ENCODE measurements at places on chromosomes 11 and 22.

DNA sequence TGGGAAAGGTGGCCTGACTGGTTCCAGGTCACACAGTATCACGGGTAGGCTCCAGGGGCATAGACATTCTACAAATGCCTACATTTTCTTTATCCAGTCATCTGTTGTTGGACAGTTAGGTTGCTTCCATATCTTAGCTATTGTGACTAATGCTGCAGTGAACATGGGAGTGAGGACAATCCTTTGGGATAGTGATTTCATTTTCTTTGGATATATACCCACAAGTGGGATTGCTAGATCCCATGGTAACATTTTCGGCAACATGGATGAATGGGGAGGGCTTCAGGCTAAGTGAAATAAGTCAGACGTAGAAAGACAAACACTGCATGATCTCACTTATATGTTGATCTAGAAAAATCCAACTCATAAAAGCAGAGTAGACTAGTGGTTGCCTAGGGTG, 744.3 kb downstream of the NTM start:
- peaks cover 3% of the 10 kb centered on the region for H3K27me3 ChIP-seq
- H3K4me3 ChIP-seq = no peak overlapping the region
- H3K27ac ChIP-seq = no peak overlapping the region

- no peaks in the 10 kb centered on the region for H3K36me3 ChIP-seq
- H3K4me3 ChIP-seq = no peak overlapping the region
- H3K4me1 ChIP-seq = no peaks in the 10 kb centered on the region
- no peak for DNase-seq
Measured at GRCh38 chr11:101346591-101346990, 217.0 kb upstream of the PGR start.

DNA sequence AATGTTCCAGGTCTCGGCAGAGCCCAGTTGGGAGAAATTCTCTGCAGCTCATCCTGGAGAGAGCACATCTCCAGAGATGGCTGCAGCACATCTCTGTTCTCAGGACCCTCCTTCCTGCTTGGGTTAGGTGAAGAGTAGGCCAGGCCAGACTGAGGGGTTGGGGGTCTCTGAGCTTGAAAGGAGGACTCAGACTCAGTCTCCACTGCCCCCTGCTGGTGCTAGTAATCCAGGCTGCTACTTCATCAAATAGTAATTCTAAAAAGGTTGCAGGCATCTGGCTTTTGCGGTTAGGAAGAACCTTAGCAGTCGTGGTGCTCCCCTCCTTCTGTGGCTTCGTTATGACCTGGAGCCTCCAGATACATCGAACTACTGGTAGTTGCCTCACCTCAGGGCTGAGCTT, 9.7 kb downstream of the TUB start:
- H3K27me3 ChIP-seq = no peaks in the 10 kb centered on the region
- H3K36me3 ChIP-seq = no peaks in the 10 kb centered on the region
- peaks cover 4% of the 10 kb centered on the region for H3K4me1 ChIP-seq
- no peak overlapping the region for H3K27ac ChIP-seq
- H3K4me3 ChIP-seq = no peak overlapping the region

DNA sequence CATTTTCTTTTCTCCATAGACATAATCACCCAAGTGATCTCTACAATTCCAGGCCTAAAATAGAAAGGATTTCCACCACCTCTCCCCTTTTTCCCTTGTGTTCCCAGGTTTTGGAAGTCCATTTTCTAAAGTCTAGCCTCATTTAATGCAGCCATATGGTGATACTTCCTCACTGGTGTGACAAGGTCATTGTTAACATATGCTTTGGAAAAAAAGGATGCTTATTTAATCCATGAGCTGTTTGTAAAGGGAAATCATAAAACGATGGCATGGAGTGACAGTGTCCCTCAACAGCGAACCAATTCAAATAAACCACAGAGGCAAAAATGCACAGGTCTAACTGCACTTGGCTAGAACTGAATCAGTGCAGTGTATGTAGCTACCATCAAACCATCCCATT, 26.6 kb downstream of the GRIA4 start:
- DNase-seq = no peak
- no peaks in the 10 kb centered on the region for H3K36me3 ChIP-seq
- H3K4me1 ChIP-seq = no peaks in the 10 kb centered on the region
- no peaks in the 10 kb centered on the region for H3K27me3 ChIP-seq

DNA sequence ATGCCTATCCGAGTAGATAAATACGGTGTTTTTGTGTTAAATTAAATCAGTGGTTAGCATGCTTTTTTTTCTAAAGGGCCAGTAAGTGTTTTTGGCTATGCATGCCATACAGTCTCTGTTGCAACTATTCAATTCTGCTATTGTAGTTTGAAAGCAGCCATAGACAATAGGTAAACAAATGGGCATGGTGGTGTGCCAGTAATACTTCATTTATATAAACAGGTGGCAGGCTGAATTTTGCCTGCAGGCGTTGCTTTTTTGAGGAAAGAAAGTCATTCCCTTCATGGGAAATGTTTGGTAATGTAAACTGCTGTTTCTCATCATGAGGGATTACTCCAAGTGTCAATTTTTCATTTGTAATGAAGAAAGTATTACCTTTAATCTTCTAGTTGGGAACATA, 106.5 kb downstream of the TMEM135 start:
- no peaks in the 10 kb centered on the region for H3K36me3 ChIP-seq
- no peak overlapping the region for H3K27ac ChIP-seq
- H3K4me1 ChIP-seq = no peaks in the 10 kb centered on the region
- H3K4me3 ChIP-seq = no peak overlapping the region

GRCh38 chr11:71447791-71448256, 369 bp downstream of the DHCR7 start:
- H3K27me3 ChIP-seq = no peaks in the 10 kb centered on the region
- H3K4me1 ChIP-seq = peaks cover 11% of the 10 kb centered on the region
- peak; percentile 18 for DNase-seq
- peak overlapping the region; percentile 29 for H3K27ac ChIP-seq

DNA sequence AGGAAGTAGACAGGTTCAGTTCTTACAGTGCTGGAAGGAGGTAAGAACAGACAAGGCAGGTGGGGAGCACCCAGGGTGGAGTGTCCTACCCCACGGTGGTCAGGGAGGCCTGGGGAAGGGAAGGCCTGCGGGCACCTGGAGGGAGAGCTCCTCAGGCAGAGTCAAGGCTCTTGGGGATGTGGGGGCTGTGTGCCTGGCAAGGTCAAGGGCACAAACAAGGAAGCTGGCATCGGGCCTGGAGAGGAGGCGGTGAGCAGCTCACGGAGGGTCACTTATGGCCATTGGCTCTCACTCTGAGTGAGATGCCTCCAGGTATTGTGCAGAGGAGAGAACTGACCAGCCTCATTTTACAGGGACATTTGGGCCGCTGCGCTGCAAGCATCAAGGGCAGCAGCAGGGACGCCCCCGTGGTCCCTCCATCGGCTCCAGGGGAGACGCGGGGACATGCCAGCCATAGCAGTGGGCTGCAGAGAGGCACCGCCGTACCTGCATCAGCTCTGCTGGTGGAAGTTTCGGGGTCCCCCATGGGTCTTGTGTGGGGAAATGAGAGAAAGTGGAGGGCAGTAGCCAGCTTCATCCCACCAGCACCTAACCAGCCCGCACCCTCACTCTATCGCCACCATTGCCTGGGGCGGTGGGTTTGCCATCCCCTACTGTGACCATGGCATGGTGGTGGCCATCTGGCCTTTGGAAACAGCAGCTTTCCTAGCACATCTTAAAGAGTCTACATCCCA, 37.5 kb upstream of the RTL6 start:
- no peak for DNase-seq
- H3K27ac ChIP-seq = no peak overlapping the region
- H3K36me3 ChIP-seq = no peaks in the 10 kb centered on the region
- H3K4me3 ChIP-seq = no peak overlapping the region
- peaks cover 4% of the 10 kb centered on the region for H3K27me3 ChIP-seq
- H3K4me1 ChIP-seq = no peaks in the 10 kb centered on the region

- H3K4me3 ChIP-seq = no peak overlapping the region
- H3K4me1 ChIP-seq = no peaks in the 10 kb centered on the region
- H3K27me3 ChIP-seq = peaks cover 8% of the 10 kb centered on the region
- no peak for DNase-seq
- H3K36me3 ChIP-seq = no peaks in the 10 kb centered on the region
- H3K27ac ChIP-seq = no peak overlapping the region
Measured at GRCh38 chr11:1867381-1867780, 14.5 kb downstream of the LSP1 start.
